Stimulated activated CD8-positive, alpha-beta memory T cell treated with anti-CD3 and anti-CD28 coated beads, Interleukin-15, amount 100 ng/mL, for 4 hours (primary cell): ENCODE measurements at places on chromosomes 7 and 10.

GRCh38 chr7:69756235-69756634, 158.0 kb downstream of the AUTS2 start:
- DNase-seq, result no peak

GRCh38 chr7:100095289-100095688, 5.9 kb downstream of the MCM7 start:
- DNase-seq, result no peak

DNA sequence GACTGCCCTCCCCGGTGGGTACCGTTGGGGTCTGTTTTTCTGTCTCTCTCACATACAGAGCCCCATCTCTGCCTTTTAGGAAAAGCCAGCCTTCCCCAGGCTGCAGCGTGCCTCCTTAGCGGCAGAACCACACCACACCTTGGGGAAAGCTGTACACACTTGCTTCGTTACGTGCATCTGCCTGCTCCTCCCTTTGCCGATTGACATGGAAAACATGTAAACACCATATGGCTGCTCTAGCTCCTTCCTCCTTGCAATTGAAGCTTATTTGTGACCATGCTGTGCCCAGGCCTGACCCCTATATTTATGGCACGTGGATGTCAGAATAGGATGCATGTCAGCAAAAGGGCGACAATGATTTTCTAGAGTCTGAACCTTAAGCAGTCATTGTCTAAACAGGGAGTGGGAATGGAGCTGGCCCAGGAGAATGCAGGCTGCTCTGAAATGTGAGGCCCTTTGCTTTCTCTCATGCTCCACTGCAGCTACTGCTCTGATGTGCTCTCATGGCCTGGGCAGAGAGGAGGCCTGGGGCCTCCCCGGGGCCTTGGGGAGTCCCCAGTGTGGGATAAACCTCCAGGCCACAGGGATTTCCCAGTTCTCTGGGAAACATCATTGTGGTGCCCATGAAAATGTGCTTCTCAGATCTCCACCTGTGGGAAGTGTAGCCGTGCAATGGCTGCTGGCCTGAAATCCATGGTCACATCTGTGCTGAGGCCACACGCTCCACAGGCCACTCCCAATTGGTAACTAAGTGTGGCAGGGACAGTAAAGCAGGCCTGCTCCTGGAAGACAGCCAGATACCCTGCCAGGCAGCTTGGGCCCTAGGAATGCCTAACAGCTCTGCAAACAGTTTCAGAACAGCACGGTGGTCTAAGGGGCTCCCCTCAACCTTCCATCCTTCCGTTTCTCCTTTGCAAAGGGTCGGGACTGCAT, 18.6 kb downstream of the PDE6C start:
- DNase-seq, result no peak

GRCh38 chr7:51882412-51882811, 565.8 kb upstream of the COBL start:
- DNase-seq, result no peak

DNA sequence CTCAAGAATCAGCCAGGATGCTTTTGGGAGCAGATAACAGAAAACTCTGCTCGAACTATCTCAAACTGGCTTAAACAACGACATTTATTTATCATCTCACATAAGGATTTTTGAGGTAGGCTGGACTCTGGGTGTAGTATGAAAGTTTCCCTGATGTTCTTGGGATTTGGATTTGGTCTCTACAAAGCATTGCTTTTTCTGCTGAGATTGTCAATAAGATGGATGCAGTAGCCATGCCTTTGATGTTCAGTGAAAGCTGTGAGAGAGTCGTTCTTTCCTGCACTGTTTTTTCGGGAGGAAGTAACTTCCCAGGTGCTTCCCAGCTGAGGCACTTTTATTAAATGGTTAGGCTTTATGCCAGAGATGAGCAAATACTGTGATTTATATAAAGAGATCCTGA, 181.1 kb downstream of the PRKG1 start:
- DNase-seq, result no peak

GRCh38 chr7:111982133-111982532, 224.1 kb downstream of the DOCK4 start:
- DNase-seq, result no peak

DNA sequence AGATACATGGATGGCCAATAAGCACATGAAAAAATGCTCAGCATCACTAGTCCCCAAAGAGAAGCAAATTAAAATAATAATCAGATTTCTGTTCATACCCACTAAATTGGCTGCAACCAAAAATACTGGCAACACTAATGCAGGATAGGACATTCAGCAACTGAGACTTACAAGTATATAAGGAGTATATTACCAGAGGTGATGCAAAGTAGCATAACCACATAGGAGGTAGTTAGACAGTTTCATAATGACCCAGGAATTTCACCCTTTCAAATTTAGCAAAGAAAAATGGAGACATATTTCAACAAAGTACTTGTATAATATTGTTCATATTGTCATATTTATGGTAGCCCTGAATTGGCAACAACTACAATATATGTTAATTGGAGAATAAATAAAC, 727.8 kb downstream of the GRID1 start:
- DNase-seq, result no peak
